ENCODE measurements at places on chromosomes 6 and 20. TPM values are rescaled to one million over a fixed set of nuclear protein-coding genes. Genes with fewer than 3 reads are reported as not detected.
A peak's percentile ranks its signal among the peaks of the same experiment; 100 is the strongest.

GRCh38 chr6:54115966-54116365 lies 4.7 kb downstream of the MLIP start:
- no peaks in the 10 kb centered on the region for H3K4me1 ChIP-seq
- no peak overlapping the region for H3K4me3 ChIP-seq
- H3K27ac ChIP-seq: no peak overlapping the region
- no peak for DNase-seq

DNA sequence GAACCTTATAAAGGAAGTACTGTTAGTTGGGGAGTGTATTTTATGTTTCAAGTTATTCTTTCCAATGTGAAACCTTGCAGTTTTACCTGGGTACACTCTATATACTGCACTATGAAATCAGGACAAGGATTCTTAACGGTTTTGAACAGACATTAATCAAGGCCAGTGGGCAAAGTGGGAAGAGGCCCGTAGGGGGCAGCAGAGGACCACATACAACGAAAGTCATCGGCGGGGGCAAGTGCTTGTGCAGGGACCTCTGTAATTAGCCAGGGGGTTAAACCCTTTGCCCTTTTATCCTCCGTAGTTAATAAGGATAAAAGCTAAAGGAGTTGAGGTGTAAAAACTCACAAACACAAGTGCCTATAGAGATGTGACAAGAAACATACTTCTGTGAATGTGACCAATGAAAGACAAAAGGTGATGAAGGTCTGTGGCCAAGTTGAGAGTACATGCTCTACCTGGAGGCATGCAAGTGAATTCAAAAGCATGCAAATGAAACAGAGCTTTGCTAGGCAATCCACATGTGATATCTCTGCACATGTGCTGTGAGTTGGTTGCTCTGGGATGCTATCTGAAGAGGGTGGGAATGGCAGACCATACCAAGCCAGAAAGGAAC lies 392.7 kb upstream of the MAN1A1 start:
- no peak overlapping the region for H3K27ac ChIP-seq
- H3K4me3 ChIP-seq: no peak overlapping the region
- peak; percentile 18 for DNase-seq
- no peaks in the 10 kb centered on the region for H3K36me3 ChIP-seq
- H3K4me1 ChIP-seq: no peaks in the 10 kb centered on the region

DNA sequence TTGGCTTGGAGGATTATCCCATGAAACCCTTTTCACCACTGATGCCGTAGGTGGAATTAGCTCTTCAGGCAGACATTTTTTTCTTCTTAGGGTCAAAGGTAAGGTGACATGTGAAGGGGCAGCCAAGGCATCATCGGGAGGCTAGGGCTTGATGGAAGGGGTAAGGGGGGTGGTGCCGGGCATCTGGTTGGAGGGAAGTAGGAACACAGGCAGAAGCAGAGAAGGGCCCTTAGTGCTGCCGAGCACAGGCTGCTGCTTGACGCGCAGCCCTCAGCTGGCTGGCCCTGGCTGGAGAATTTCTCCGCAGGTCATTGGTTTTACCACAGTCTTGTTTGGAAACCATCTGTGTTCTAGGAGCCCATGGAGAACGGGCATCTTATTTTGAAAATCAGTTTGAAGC lies 54.7 kb downstream of the TRAF3IP2 start:
- H3K36me3 ChIP-seq: no peaks in the 10 kb centered on the region

- no peaks in the 10 kb centered on the region for H3K27me3 ChIP-seq
- no peak overlapping the region for H3K4me3 ChIP-seq
- no peak for DNase-seq
- peaks cover 19% of the 10 kb centered on the region for H3K4me1 ChIP-seq
Observed at GRCh38 chr20:11895861-11896387, 21.8 kb upstream of the BTBD3 start.

GRCh38 chr20:17873410-17874270 lies 95.0 kb downstream of the SNX5 start:
- no peak for DNase-seq
- no peaks in the 10 kb centered on the region for H3K36me3 ChIP-seq
- no peak overlapping the region for H3K27ac ChIP-seq
- H3K4me3 ChIP-seq: no peak overlapping the region

DNA sequence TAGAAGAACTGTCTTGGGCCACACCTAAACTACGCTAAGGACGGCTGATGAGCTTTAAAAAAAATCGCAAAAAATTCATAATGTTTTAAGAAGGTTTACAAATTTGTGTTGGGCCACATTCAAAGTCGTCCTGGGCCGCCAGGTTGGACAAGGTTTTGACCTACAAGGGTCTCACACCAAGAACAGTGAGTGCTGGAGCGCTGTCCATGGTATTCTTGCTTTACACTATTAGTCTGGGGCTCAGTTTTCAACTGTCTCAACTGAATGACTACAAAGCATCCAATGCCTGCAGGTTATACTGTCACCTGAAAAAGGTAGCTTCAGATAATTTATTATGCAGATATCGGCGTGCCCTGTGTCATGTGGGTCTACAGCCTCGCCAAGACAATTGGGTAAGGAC lies 3.7 kb upstream of the FAXC start:
- H3K27me3 ChIP-seq: peaks cover 14% of the 10 kb centered on the region
- no peak for DNase-seq
- peaks cover 11% of the 10 kb centered on the region for H3K4me1 ChIP-seq
- H3K27ac ChIP-seq: no peak overlapping the region

- H3K27me3 ChIP-seq: no peaks in the 10 kb centered on the region
- no peak overlapping the region for H3K27ac ChIP-seq
- H3K36me3 ChIP-seq: no peaks in the 10 kb centered on the region
- DNase-seq: no peak
- no peaks in the 10 kb centered on the region for H3K4me1 ChIP-seq
Observed at GRCh38 chr6:11219400-11219834, 13.1 kb downstream of the NEDD9 start.

GRCh38 chr6:127451388-127451787 lies 7.8 kb downstream of the KIAA0408 start:
- no peaks in the 10 kb centered on the region for H3K36me3 ChIP-seq
- no peak overlapping the region for H3K27ac ChIP-seq
- H3K27me3 ChIP-seq: no peaks in the 10 kb centered on the region

- H3K27ac ChIP-seq: no peak overlapping the region
- no peaks in the 10 kb centered on the region for H3K4me1 ChIP-seq
- H3K4me3 ChIP-seq: no peak overlapping the region
- DNase-seq: no peak
Observed at GRCh38 chr6:3139090-3139903, 18.0 kb downstream of the TUBB2A start.

- peaks cover 6% of the 10 kb centered on the region for H3K4me1 ChIP-seq
- no peak for DNase-seq
- peak within 1 kb of the TSS; percentile 68 for H3K27ac ChIP-seq
- no peaks in the 10 kb centered on the region for H3K36me3 ChIP-seq
Observed at GRCh38 chr20:37345339-37346235, at the start of gene SRC. SRC (plus strand) TSS chr20:37346140; CDS start chr20:37384154, 38,014 bp downstream.

DNA sequence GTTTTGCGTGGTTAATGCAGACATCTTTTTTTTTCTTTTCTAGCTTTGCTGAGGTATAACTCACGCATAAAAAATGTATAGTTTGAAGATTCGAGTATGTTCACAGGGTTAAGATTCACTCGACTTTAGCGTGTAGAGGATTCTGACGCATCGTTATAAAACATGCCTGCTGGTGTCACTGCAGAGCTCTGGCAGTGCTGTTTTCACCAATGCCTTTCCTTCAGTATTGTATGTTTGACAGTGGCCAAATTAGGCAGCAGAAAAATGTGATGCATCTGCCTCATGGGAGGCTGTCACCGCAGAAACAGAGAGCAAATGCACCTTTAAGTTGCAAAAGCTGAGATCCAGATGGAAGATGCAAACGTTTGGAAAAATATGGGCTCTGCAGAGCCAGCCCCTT lies 18.0 kb upstream of the SIRPB2 start:
- DNase-seq: peak; percentile 12
- peaks cover 40% of the 10 kb centered on the region for H3K27me3 ChIP-seq
- H3K4me1 ChIP-seq: no peaks in the 10 kb centered on the region
- H3K27ac ChIP-seq: no peak overlapping the region

DNA sequence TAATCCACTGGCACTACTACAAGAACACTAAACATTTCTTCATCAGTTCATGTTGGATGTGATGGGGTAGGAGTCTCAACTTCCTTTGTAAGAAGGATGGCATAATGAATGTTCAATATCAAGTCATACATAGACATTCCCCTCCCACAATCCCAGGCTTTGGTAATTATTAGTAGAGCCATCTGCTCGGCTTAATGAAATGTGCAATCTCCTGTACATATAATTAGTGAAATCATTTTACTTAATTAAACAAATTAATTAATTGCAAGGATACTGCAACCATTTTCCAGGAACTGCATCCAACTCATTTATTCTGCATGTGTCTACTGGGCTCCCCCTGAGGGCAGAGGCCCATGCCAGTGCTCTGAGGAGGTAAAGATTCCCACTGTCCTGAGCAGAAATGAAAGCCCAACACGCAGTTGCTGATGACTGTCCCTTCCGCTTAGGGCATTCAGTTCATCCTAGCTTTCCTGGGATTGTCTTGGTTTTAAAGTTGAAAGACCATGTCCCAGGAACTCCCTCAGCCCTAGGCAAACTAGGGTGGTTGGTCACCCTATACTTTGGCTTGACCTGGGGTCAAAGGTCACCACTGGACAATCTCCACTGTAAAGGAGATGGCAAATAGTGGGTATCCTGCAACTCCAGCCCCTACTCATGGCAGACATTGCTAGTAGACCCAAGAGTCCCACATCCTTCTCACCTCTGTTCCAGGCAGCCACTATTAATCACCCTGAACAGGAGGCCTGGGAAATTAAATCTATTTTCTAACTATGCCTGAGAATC lies 109.8 kb downstream of the TRERF1 start:
- peaks cover 39% of the 10 kb centered on the region for H3K4me1 ChIP-seq
- H3K36me3 ChIP-seq: no peaks in the 10 kb centered on the region
- no peaks in the 10 kb centered on the region for H3K27me3 ChIP-seq
- H3K27ac ChIP-seq: peak overlapping the region; percentile 12
- no peak overlapping the region for H3K4me3 ChIP-seq

GRCh38 chr6:98333273-98333672 lies 501.1 kb upstream of the POU3F2 start:
- H3K4me3 ChIP-seq: no peak overlapping the region

- H3K4me3 ChIP-seq: peak overlapping the region; percentile 77
- peak overlapping the region; percentile 89 for H3K27ac ChIP-seq
- H3K4me1 ChIP-seq: peaks cover 7% of the 10 kb centered on the region
- DNase-seq: no peak
- H3K36me3 ChIP-seq: no peaks in the 10 kb centered on the region
Observed at GRCh38 chr6:26272171-26272637, 92.8 kb upstream of the BTN3A2 start.

DNA sequence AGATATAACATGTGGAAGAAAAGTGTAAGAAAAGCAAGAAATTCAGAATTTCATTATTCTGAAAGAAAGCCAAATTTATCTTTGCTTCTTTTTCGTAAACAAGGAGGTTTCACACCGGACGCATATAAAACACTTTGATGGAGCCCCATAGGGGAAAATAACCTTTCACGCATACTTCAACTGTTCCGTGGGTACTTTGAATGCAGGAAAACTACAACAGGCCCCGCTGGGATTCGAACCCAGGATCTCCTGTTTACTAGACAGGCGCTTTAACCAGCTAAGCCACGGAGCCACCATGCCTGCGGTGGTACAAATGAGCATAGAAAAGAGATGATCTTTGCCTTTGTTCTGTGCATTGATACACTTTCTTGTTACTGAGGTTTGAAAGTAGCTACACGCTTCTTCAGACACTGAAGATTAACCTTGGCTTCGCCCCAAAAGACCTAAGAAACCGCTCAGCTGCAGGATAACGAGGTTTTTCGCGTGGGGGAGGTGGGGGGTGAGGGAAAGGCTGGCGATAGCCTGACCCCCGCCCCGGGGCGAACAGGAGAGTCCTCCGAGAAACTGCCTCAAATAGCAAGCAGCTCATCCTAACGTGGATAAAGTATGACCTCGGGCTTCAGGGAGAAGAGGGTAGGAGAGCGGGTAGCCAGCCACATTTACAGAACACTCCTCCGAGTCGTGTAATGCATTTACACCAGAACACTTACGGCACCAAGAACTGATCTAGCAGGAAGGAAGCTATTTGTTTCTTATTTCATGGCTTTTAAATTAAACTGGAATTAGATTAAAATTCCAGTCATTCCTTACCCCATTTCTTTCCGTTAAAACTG lies 5.3 kb upstream of the HMGN4 start:
- peaks cover 27% of the 10 kb centered on the region for H3K4me1 ChIP-seq
- no peaks in the 10 kb centered on the region for H3K36me3 ChIP-seq
- peak overlapping the region; percentile 72 for H3K4me3 ChIP-seq
- DNase-seq: peak; percentile 98

GRCh38 chr20:19974630-19975435 lies 42.3 kb upstream of the NAA20 start:
- peaks cover 38% of the 10 kb centered on the region for H3K4me1 ChIP-seq
- no peak for DNase-seq
- H3K36me3 ChIP-seq: no peaks in the 10 kb centered on the region
- H3K27me3 ChIP-seq: no peaks in the 10 kb centered on the region

TRIM40 gene
- not detected for total RNA-seq

FOXQ1 gene
- total RNA-seq: 11.7 TPM

ULBP3 gene
- total RNA-seq: 2.4 TPM

MUCL3 gene
- total RNA-seq: not detected

ARMH2 gene
- not detected for total RNA-seq

KIFC1 gene
- 81.8 TPM for total RNA-seq

THBS2 gene
- total RNA-seq: 0.05 TPM

TTK gene
- total RNA-seq: 35.5 TPM

SLC17A1 gene
- total RNA-seq: not detected

CDC5L gene
- 23.3 TPM for total RNA-seq

CTSA gene
- 232 TPM for total RNA-seq

LRRC73 gene
- 2.9 TPM for total RNA-seq

All from Panc1 (cell line).